Activated CD4-positive, alpha-beta T cell treated with anti-CD3 and anti-CD28 coated beads for 1 hour (primary cell): ENCODE measurements at places on chromosomes 11 and 22.

DNA sequence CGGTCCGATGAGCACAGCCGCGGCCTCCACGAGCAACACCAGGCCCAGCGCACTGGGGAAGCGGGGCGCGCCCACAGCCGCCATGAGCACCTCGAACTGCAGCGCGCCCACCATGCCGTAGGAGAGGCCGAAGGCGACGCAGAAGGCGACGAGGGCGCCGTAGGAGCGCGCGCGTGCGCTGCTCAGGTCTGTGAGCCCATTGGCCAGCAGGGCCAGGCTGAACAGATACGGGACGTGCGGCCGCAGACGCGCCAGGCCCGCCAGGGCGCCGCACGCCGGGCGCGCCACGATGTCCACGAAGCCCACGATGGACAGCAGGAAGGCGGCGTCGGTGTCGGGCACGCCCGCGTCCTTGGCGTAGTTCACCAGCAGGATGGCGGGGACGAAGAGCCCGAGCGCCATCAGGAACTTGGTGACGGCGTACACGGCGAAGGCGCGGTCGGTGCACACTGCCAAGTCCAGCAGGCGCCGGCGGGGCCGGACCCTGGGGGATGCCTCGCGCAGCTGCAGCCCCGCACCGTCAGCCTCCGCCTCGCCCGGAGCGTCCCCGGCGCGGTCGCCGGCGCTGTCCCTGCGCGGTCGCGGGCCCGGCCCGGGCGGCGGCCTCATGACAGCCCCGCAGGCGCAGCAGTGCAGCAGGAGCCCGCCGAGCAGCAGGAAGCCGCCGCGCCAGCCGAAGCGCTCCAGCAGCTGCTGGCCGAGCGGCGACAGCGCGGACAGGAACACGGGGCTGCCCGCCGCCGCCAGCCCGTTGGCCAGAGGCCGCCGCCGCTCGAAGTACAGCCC, 2.9 kb downstream of the SLC16A8 start:
- no peak for DNase-seq

DNA sequence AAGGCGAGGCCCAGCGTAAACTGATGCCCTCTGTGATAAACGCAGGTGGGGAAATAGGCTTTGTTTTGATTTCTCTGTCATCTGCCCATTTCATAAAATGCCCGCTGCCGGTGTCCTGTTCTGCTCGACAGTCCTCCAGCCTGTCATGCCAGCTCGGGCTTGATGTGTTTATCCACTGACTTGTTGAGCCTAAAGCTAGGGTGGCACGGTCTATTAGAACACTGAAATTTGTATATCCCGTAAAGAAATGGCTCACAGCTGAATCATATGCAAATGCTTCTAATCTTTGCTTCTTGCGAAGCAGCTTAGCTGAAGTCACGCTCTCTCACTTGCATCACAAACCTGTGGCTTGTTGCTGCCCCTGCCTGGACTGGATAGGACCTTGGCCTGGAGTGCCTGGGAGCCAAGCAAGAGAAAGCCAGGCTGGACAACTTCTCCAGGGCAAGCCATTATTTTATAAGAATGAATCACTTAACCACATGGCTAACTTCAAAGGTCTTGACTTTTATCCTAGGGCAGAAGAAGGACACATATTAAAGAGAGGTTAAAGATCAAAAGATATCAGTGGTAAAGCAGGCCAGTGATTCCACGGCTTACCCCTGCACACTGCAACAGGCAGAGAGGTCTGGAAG, 33.1 kb downstream of the EHF start:
- no peak for DNase-seq

GRCh38 chr11:86515297-86516094, 140.8 kb downstream of the CCDC81 start:
- no peak for DNase-seq

- no peak for DNase-seq
These were observed 60.3 kb upstream of the PRODH start for GRCh38 chr22:18996376-18996900.
